H54 (cell line): ENCODE measurements at places on chromosomes 1 and 21.

DNA sequence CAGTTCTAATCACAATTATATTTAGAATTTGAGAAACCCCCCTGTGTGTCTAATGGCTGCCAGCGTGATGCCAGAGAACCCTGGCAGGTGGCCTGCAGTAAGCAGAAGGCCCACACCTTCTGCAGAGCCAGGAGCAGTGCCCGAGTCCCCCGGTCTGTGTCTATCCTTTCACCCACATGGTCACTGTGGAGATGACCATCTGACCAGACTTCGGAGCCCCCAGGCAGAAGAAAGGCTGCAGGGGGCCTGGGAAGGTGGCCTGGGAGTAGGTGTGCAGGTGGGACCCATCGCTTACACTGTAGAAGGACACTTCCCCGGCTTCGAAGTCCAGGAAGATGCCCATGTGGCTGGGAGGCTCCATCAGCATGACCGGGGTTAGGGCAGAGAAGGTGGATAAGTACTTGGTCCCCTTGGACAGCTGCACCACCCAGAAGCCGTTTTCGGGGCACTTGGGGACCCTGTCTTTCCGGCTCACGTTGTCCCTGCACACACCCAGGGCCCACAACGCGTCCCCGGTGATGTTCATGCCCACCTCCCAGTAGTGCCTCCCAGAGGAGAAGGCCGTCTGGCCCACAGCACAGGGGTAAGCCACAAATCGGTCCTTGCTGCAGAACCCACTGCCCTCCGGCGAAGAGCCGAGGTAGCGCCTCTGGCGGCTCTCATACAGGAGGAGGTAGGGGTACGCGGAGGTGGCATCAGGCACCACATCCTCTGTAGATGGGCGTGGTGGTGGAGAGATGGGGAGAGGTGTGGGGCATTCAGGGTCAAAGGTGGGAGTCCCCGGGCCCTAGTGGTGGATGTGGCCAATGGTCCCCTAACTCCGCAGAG is 1.6 kb upstream of the TRIM11 start:
- DNase-seq, result no peak

- no peak for DNase-seq
Measured at GRCh38 chr1:117646956-117647355, 41.1 kb downstream of the TENT5C start.

GRCh38 chr1:212916481-212917133 is 33.7 kb upstream of the VASH2 start:
- DNase-seq, result no peak

GRCh38 chr1:229661897-229662296 is 35.9 kb downstream of the URB2 start:
- DNase-seq, result no peak

- no peak for DNase-seq
Measured at GRCh38 chr1:54937469-54937868, 43.0 kb upstream of the TMEM61 start.

DNA sequence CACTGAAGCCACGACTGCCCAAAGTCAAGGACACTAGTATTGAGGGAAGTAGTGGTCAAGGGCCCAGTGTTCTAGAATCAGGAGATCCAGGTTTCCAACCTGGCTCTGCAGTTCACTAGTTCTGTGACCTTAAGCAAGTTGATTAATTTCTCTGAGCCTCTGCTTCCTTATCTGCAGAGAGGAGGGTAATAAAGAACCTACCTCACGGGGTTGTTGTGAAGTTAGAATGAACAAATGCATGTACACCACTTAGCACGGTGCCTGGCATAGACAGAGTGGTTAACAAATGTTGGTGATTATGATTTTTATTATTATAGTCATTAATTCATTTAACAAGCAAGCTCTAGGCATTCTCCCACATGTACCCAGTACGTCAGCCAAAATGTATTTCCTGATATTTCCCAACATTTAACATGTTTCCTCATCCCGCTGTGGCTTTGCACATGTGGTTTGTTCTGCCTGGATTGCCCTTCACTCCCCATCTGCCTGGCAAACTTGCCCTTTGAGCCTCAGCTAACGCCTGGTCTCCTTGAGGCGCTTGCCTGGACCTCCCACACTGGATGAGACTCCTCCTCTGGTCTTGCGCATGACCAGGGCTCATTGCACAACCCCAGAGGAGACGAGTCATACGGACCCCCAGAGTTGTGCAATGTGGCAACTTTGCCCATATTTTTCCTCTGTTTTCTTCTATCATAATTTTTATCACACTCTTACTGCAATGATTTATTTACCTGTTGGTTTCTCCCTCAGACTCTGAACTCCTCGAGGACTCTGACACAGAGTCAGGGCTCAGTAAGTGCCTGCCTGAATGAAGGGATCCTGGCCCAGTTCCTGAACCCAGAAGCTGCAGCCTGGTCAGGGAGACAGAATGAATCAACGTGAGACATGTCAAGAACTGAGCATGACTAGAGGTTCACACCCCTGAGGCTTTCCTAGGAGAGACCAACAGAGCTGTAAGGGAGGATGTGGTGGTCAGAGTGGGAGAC is 20.7 kb upstream of the MFSD2A start:
- peak; percentile 76 for DNase-seq

DNA sequence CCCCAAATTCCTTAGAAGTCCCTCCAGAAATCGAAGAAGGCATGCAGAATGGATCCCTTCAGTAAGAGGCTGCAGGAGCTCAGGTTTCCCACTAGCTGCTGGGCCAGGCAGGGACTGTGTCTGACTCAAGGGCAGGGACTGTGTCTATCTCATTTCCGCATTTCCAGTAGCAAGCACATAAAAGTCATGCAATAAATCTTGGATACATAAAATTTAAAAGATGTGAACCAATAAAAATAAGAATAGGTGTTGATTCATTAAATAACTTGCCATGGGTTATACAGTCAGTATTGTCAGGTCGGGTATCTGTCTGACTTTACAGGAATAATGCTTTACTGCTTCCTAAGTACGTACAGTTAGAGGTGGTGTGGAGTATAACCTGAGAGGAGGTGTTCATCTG is 15.2 kb downstream of the PM20D1 start:
- no peak for DNase-seq

- DNase-seq, result no peak
Measured at GRCh38 chr1:219278288-219278687, 104.6 kb downstream of the LYPLAL1 start.

GRCh38 chr1:209585197-209585596 is 1.7 kb downstream of the CAMK1G start:
- no peak for DNase-seq
